ENCODE measurements at places on chromosomes 5 and 9. TPM values are rescaled to one million over a fixed set of nuclear protein-coding genes. Genes with fewer than 3 reads are reported as not detected.

- peak overlapping the region; percentile 73 for H3K27ac ChIP-seq
- H3K36me3 ChIP-seq: no peaks in the 10 kb centered on the region
- no peak overlapping the region for H3K4me3 ChIP-seq
- H3K4me1 ChIP-seq: peaks cover 64% of the 10 kb centered on the region
Observed at GRCh38 chr5:149278451-149279210, 7.0 kb downstream of the AFAP1L1 start.

- no peak overlapping the region for H3K4me3 ChIP-seq
- H3K36me3 ChIP-seq: no peaks in the 10 kb centered on the region
- no peaks in the 10 kb centered on the region for H3K27me3 ChIP-seq
- H3K27ac ChIP-seq: no peak overlapping the region
- H3K4me1 ChIP-seq: no peaks in the 10 kb centered on the region
Observed at GRCh38 chr5:127409246-127409917, 108.1 kb upstream of the PRRC1 start.

DNA sequence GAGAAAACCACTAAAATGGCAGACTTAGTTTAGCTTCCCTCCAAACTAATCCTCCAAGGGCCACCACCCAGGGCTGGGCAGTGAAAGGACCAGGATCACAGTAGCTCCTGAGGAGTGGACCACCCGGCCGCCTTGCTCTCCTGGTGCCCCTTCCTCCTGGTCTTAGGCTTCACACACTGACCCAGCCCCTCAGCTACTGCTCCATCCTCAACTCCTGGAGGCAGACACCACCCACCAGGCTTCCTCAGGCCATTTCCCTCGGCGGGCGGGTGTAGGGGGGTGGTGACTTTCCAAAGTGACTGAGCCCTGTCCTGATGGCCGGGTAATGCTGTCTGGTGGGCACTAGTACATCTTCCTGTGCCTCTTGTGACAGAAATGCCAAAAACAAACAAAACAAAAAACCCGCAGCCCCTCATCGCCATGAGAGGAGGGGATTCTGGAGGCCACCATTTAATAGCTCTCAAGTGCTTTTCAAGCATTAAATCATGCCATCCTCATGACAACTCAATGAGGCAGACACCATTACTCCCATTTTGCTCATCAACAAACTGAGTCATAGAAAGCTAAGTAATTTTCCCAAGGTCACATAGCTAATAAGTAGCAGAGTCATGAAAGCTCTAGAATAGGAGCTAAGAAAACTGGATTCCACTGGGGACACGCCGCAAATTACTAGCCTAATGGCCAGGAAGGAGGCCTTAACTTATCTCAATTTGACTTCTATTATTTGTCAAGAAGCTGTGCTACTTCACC is 91.3 kb upstream of the LRRTM2 start:
- H3K4me1 ChIP-seq: peaks cover 12% of the 10 kb centered on the region
- no peak for DNase-seq
- no peaks in the 10 kb centered on the region for H3K27me3 ChIP-seq
- H3K4me3 ChIP-seq: no peak overlapping the region
- no peak overlapping the region for H3K27ac ChIP-seq

DNA sequence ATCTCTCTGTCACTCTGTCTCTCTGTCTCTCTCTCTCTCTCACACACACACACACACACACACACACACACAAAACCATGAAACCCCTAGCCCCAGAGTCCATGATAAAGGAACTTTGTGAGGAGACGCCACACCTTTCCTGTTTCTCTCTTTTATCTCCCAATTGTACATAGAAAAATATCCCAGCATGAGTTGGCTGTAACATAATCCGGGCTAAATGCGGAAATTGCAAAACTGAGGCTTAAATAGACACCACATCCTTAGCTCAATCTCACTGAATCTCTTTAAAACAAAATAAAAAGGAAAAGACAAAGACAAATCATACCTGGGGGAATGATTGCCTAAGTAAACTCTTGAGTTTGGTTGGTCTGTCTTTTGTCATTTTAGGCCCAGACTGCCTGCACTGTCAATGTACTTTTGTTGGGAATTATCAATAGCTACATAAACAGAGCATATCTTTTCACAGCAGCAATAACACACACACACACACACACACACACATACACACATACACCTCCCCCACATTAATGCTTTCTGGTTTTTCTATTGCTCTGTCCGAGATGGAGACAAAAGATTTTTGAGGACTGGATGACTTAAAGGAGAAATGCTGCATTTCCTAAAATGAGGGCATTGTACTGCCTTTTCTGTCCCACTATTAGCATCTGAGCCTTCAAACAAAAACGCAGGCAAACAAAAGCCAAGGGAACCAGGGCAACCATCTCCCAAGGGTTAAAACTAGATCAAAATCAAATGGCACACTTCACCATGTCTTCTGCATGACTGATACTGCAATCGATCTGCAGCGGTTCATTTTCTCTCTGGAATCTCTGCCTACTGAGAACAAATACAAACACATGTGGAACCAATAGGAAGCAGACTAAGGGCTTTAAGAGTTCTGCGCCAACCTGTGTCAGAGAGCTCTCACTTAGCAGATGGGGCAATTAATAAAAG is 321.5 kb downstream of the NFIB start:
- no peak overlapping the region for H3K27ac ChIP-seq
- DNase-seq: no peak
- no peak overlapping the region for H3K4me3 ChIP-seq
- no peaks in the 10 kb centered on the region for H3K27me3 ChIP-seq

GRCh38 chr9:105053209-105053652 is 125.3 kb upstream of the ABCA1 start:
- no peak overlapping the region for H3K4me3 ChIP-seq
- H3K27me3 ChIP-seq: no peaks in the 10 kb centered on the region
- H3K4me1 ChIP-seq: no peaks in the 10 kb centered on the region
- H3K27ac ChIP-seq: no peak overlapping the region
- no peaks in the 10 kb centered on the region for H3K36me3 ChIP-seq
- no peak for DNase-seq

GRCh38 chr9:114539701-114540380 is 34.6 kb upstream of the WHRN start:
- H3K27ac ChIP-seq: no peak overlapping the region
- no peaks in the 10 kb centered on the region for H3K4me1 ChIP-seq
- no peak for DNase-seq
- H3K4me3 ChIP-seq: no peak overlapping the region

- no peak for DNase-seq
- no peak overlapping the region for H3K27ac ChIP-seq
- H3K4me1 ChIP-seq: peaks cover 11% of the 10 kb centered on the region
- no peak overlapping the region for H3K4me3 ChIP-seq
Observed at GRCh38 chr5:156755421-156756087, 94.5 kb upstream of the PPP1R2B start.

- no peak overlapping the region for H3K27ac ChIP-seq
- H3K4me1 ChIP-seq: no peaks in the 10 kb centered on the region
- DNase-seq: no peak
- no peaks in the 10 kb centered on the region for H3K36me3 ChIP-seq
- H3K27me3 ChIP-seq: no peaks in the 10 kb centered on the region
Observed at GRCh38 chr9:81369121-81369520, 320.2 kb downstream of the TLE1 start.

NFIB gene
- 98.2 TPM for total RNA-seq

GRCh38 chr9:14831074-14831473 is 79.2 kb downstream of the FREM1 start:
- no peak for DNase-seq
- no peaks in the 10 kb centered on the region for H3K4me1 ChIP-seq
- H3K27ac ChIP-seq: no peak overlapping the region
- H3K36me3 ChIP-seq: no peaks in the 10 kb centered on the region
- H3K27me3 ChIP-seq: no peaks in the 10 kb centered on the region
- no peak overlapping the region for H3K4me3 ChIP-seq

LCN15 gene
- total RNA-seq: 0.64 TPM

SLC46A2 gene
- not detected for total RNA-seq

DNA sequence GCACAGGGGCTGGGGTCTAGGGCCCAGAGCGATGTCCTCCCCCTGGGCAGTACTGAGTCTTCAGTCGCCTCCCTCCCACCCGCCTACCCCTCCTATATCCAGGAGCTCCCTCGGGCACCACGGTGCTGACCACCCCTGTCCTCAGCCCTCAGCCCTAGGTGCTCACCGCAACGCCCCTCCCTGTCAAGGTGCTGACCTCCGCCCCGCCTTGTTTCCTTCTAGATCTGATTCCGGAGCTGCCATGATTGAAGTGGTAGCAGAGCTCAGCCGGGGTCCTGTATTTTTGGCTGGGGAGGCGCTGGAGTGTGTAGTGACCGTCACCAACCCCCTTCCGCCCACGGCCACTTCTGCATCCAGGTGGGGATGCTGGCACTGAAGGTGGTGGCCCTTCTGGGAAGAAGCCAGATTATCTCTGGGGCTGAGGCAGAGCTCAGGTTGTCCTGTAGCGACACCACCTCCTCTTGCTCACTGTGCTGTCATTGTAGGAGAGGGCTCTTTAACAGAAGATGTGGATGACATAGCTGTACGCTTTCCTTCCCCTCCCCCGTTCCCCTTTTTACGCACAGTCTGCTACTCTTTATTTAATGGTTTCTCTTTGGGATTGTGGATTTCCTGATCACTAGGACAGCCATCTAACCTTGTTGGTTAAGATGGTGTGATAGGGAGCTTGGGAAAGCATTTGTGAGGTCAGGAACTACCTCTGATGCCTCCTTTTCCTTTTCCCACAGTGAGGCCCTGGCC is 598 bp downstream of the RGP1 start:
- peak overlapping the region; percentile 93 for H3K4me3 ChIP-seq
- H3K4me1 ChIP-seq: peaks cover 2% of the 10 kb centered on the region
- H3K36me3 ChIP-seq: peaks cover 53% of the 10 kb centered on the region

IL13 gene
- not detected for total RNA-seq

- DNase-seq: no peak
- no peak overlapping the region for H3K27ac ChIP-seq
- no peak overlapping the region for H3K4me3 ChIP-seq
Observed at GRCh38 chr9:87499424-87500017, 1.9 kb downstream of the DAPK1 start.

SHOC1 gene
- not detected for total RNA-seq

GRCh38 chr5:149940077-149940574 is 4.5 kb downstream of the PDE6A start:
- H3K4me1 ChIP-seq: peaks cover 14% of the 10 kb centered on the region
- no peak overlapping the region for H3K27ac ChIP-seq
- H3K4me3 ChIP-seq: no peak overlapping the region
- H3K27me3 ChIP-seq: no peaks in the 10 kb centered on the region
- DNase-seq: no peak

DNA sequence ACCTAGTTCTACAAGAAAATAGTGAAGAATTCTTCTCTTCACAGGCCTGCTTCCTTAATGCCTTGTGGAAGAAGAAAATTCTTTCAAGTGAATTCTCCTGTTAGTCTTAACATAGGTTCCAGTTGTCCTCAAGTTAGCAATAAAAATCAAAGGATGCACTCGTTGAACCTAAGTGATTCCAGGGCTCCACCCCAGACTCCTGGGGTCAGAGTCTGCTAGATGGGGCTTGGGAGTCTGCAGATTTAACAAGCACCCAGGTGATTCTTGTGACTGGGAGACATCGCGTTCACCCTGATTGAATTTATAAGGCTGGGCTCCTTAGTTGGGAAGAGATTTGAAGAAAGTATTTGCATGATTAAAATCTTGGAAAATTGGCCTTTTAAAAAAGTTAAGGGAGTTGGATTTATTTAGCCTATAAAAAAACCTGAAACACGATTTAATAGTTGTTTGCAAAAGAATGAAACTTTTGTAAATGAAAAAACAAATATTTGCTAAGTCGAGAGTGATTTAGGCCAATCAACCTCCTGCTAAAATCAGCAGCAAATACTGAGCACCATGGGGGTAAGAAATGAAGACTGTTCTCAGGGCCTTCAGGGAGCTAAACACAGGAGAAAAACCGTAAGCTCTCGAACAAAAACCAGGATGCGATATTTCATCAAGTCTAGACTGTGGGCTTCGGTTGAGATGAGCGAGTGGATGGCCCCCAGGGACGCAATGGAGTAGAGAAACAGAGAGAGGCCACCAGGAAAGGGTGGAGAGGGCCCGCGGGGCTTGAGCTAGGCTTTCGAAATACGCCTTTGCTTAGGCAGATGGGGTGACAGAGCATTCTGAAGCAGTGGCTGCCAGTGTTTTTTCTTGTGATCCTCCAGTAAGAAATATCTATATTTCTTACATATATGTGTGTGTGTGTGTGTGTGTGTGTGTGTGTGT is 86.9 kb upstream of the TTC23L start:
- H3K36me3 ChIP-seq: no peaks in the 10 kb centered on the region
- H3K4me1 ChIP-seq: no peaks in the 10 kb centered on the region
- H3K27me3 ChIP-seq: no peaks in the 10 kb centered on the region
- no peak overlapping the region for H3K4me3 ChIP-seq

DNA sequence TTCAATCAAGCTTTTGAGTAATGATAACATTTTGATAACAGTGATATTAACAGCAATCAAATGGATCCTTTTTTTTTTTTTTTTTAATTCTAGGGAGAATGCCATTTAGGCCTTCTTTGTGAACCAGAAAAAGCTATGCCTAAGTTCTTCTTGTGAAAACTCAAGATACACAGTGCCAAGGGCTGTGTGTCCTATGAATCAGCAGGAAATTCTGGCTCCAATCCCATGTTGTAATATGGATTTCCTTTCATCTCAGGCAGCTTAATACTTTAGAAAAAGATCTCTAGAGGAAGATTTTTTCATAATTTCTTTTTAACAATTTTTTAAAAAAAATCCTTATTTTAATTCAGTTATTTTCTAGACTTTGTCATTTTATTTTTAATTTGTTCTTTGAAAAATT is 96.1 kb downstream of the NUDT12 start:
- no peaks in the 10 kb centered on the region for H3K36me3 ChIP-seq
- H3K27ac ChIP-seq: no peak overlapping the region
- H3K27me3 ChIP-seq: no peaks in the 10 kb centered on the region
- no peak overlapping the region for H3K4me3 ChIP-seq
- H3K4me1 ChIP-seq: no peaks in the 10 kb centered on the region

- H3K36me3 ChIP-seq: no peaks in the 10 kb centered on the region
- peaks cover 15% of the 10 kb centered on the region for H3K27me3 ChIP-seq
- H3K27ac ChIP-seq: no peak overlapping the region
Observed at GRCh38 chr9:96087669-96088299, 212.3 kb downstream of the ERCC6L2 start.

DNA sequence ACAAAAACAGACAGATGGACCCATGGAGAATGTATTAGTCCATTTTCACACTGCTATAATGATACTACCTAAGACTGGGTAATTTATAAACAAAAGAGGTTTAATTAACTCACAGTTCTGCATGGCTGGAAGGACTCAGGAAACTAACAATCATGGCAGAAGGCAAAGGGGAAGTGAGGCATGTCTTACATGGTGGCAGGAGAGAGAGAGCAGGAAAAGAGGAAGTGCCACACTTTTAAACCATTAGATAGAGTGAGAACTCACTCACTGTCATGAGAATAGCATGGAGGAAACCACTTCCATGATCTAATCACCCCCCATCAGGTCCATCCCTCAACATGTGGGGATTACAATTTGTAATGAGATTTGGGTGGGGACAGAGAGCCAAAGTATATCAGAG is 808.9 kb downstream of the CDH12 start:
- H3K4me3 ChIP-seq: no peak overlapping the region
- DNase-seq: no peak
- H3K27me3 ChIP-seq: no peaks in the 10 kb centered on the region
- no peak overlapping the region for H3K27ac ChIP-seq

CNTFR gene
- total RNA-seq: 2.0 TPM
